ENCODE measurements at places on chromosomes 16 and 17.

GRCh38 chr16:86987746-86988670 lies 329.2 kb downstream of the C16orf95 start:
- DNase-seq: no peak

- DNase-seq: no peak
These were observed 5.5 kb upstream of the RHBDF2 start for GRCh38 chr17:76506408-76507345.

- no peak for DNase-seq
These were observed 48.6 kb downstream of the GAS7 start for GRCh38 chr17:10149573-10150399.

GRCh38 chr16:79933603-79934002 lies 333.1 kb upstream of the MAF start:
- no peak for DNase-seq

- no peak for DNase-seq
These were observed 56.1 kb downstream of the PCTP start for GRCh38 chr17:55806745-55807495.

DNA sequence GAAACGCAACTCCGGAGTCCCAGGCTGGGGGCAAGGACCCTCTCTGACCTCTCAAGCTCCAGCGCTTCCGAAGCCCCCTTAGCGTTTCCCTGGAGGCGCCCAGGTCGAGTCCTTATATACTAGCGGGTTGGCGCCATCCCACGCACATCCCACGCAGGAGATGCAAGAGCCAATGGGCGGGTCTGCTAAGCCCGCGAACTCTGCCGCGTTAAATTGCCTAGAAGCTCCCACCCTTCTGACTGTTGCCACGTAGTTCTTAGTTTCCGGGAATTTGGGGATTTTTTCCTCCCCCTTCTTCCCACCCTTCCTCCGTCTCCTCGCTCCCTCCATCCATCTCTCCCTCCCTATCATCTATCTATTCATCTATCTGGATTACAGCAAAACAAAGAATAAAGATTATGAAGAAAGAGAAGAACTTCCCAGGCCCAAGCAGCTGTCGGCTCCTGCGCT lies at the start of gene SLFN11:
TSS of gene SLFN11 (minus strand) at position 88 of the 450 bp plus-strand sequence. CDS start 9,814 bp downstream, outside the sequence.
- DNase-seq: no peak

DNA sequence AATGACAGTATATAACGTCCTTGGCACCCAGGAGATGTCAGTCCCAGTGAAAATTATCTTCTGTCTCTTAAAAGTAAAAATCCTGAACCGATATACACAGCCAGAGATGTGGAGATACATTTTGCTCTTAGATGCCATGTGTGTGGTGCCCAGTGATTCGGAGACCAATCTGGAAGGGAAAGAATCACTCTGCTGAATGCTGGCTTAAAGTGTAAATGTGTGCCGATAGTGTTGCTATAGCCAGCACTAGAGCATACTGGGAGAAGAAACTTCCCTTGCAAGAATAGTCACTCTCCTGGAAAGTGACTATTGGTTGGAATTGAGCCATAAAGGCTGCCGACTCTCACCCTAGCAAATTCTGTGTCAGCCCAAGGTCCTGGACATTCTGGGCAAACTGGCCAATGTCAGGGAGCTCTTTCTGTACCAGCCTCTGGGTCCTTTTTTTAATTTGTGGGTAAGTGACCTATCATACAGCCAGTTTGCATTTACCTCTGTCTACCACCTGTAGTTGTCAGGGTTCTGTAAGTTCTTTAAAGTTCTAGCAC lies 44.2 kb upstream of the HNF1B start:
- DNase-seq: no peak

DNA sequence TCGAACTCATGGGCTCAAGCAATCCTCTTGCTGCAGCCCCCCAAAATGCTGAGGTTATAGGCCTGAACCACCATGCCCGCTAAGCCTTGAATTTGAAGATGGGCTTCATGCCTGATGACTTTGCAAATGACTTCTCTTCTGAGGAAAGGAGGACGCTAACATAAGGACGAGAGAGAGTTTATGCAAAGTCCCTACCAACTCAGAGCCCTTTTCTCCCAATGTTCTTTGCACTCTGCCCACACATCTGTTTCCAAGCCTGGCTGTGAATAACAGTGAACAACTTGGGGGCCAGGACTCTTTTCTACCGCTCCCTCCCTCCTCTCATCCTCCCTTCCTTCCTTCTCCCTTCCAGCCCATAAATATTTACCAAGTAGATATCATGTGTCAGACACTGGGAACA lies 8.5 kb upstream of the NPIPB2 start:
- DNase-seq: no peak

- no peak for DNase-seq
These were observed 296.6 kb upstream of the PMFBP1 start for GRCh38 chr16:72468582-72468981.

DNA sequence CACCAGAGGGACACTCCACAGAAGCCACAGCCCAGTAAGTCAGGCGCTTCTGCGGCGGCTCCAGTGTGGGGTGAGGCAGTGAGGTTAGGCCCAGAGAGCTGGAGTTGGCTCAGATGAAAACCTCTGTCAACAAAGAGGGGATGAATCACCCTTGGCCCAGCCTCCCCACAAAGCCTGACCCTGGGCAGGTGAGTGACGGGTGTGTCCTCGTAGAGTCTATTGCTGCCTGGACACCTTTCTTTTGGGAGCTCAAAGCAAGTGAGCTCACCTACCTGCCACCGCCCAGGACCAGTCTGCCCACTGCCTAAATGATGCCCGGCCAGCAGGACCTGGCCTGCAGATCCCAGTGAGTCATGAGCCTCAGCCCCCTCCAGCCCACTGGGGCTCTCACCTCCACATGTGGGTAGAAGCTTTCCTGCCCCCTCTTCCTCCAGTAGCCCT lies 24.9 kb upstream of the DBNDD1 start:
- no peak for DNase-seq

DNA sequence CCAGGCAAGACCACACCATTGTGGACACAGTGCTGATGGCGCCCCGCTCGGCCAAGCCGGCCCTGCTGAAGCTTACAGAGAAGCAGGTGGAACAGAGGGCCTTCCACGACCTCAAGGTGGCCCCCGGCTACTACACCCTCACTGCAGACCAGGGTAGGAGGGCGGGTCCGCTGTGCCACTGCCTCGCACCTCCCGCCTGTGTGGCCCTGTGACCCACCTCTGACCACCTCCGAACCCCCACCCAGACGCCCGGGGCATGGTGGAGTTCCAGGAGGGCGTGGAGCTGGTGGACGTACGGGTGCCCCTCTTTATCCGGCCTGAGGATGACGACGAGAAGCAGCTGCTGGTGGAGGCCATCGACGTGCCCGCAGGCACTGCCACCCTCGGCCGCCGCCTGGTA lies 21.1 kb downstream of the ITGB4 start:
- no peak for DNase-seq

- no peak for DNase-seq
These were observed 68.9 kb downstream of the SNX11 start for GRCh38 chr17:48176471-48176855.

GRCh38 chr17:82517230-82517865 lies 2.2 kb upstream of the FOXK2 start:
- no peak for DNase-seq

- DNase-seq: peak; percentile 83
These were observed 618.7 kb downstream of the KCNJ18 start for GRCh38 chr17:22310717-22311686.

GRCh38 chr17:75908201-75908600 lies 3.5 kb upstream of the MRPL38 start:
- no peak for DNase-seq

DNA sequence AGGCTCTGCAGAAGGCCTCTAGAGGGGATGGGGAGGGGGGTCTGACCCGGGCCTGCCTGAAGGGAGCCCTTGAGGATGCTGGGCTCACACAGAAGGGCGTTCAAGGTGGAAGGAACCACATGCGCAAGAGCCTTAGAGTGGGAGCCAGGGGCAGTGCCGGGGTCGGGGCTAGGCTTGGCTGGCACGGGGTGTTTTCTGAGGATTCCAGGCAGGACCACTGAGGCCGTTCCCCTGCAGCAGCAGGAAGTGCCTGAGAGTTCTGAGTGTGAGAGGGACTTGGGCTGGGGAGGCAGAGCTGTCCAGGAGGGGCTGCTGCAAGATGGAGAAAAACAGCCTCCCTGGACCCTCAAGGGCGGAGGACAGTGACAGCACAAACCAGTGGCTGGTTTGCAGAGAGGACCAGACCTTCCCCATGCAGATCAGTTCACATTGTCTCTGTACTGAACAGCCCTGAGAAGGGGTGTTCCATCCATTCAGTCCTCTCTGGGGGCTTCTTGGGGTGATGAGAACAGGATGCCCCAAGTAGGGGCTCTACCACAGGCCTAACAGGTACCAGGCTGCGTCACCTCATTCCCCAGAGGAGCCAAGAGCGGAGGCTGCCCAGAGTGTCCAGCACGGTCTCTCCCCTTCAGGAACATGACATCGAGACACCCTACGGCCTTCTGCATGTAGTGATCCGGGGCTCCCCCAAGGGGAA lies 3.4 kb downstream of the NDRG4 start:
- no peak for DNase-seq

- no peak for DNase-seq
These were observed 384.7 kb downstream of the UTP18 start for GRCh38 chr17:51645056-51645455.
